ENCODE measurements at places on chromosomes 3 and 15. TPM values are rescaled to one million over a fixed set of nuclear protein-coding genes. Genes with fewer than 3 reads are reported as not detected.

- DNase-seq = no peak
- no peak overlapping the region for H3K27ac ChIP-seq
- H3K4me1 ChIP-seq = no peaks in the 10 kb centered on the region
Observed at GRCh38 chr3:36525115-36525801, 145.0 kb downstream of the STAC start.

- no peaks in the 10 kb centered on the region for H3K4me1 ChIP-seq
- H3K27ac ChIP-seq = no peak overlapping the region
- H3K36me3 ChIP-seq = no peaks in the 10 kb centered on the region
- no peak overlapping the region for H3K4me3 ChIP-seq
- no peak for DNase-seq
- no peaks in the 10 kb centered on the region for H3K27me3 ChIP-seq
Observed at GRCh38 chr3:177466074-177466473, 268.8 kb upstream of the TBL1XR1 start.

- DNase-seq = no peak
- H3K4me1 ChIP-seq = no peaks in the 10 kb centered on the region
- no peak overlapping the region for H3K27ac ChIP-seq
- H3K4me3 ChIP-seq = no peak overlapping the region
- no peaks in the 10 kb centered on the region for H3K27me3 ChIP-seq
Observed at GRCh38 chr3:20773320-20773984, 587.4 kb upstream of the SGO1 start.

- H3K27ac ChIP-seq = no peak overlapping the region
- no peaks in the 10 kb centered on the region for H3K4me1 ChIP-seq
- DNase-seq = no peak
- H3K4me3 ChIP-seq = no peak overlapping the region
Observed at GRCh38 chr15:51799282-51800252, 29.9 kb upstream of the TMOD3 start.

- H3K27me3 ChIP-seq = no peaks in the 10 kb centered on the region
- H3K27ac ChIP-seq = no peak overlapping the region
- no peaks in the 10 kb centered on the region for H3K36me3 ChIP-seq
- H3K4me3 ChIP-seq = no peak overlapping the region
- DNase-seq = no peak
Observed at GRCh38 chr3:19256313-19256712, 108.0 kb downstream of the KCNH8 start.

DNA sequence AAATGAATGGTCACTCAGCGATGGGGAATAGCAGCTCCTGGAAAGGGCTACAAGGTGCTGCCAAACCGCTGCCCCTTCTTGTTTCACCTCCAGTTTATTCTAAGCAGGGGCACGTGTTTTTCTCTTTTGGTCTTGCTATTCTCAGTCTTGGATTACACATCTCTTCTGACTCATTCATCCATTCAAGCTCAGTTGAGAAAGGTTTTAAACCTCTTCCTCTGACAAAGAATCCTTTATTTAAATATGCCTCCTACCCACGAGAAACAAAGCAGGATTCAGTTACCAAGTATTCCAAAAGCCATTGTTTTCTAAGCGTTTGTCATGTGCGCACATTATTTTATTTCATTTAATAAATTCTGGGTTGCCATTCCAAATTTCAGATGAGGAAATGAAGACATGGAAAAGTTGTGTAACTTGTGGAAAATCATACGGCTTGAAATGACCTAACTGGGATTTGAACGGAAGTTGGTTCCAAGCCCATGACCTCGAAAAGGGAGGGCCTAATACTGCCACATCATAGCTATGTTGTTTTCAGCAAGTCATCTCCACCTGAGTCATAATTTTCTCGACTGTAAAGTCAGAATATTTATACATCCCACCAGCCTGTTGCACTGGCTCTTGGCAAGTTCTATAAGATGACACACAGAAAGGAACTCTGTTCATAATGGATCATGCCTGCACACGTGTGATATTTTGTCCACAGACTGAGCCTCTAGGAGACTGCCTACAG lies 292.0 kb upstream of the SLCO3A1 start:
- no peak overlapping the region for H3K4me3 ChIP-seq
- H3K27ac ChIP-seq = peak overlapping the region; percentile 67
- peaks cover 8% of the 10 kb centered on the region for H3K4me1 ChIP-seq
- H3K27me3 ChIP-seq = no peaks in the 10 kb centered on the region

DNA sequence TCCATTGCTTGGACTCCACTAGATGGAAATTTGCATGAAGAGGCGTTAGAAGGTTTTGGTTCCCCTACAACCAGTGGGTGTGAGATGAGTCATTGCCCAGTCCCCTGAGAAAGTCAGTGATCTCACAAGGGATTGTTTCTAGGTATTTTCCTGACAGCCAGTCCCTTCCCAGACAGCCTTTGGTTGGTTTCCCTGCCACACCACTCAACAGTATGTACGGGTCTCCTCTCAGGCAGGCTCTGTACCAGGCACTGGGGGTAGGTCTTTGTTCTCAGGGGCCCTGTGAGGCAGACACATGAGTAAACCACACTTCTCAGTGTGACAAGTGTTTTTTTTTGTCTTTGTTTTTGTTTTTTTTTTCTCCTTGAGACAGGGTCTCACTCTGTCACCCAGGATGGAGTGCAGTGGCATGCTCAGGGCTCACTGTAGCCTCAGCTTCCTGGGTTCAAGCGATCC lies 4.0 kb downstream of the LAMP3 start:
- no peak for DNase-seq
- H3K27me3 ChIP-seq = no peaks in the 10 kb centered on the region
- H3K36me3 ChIP-seq = no peaks in the 10 kb centered on the region
- no peak overlapping the region for H3K4me3 ChIP-seq
- H3K4me1 ChIP-seq = no peaks in the 10 kb centered on the region
- H3K27ac ChIP-seq = no peak overlapping the region

DNA sequence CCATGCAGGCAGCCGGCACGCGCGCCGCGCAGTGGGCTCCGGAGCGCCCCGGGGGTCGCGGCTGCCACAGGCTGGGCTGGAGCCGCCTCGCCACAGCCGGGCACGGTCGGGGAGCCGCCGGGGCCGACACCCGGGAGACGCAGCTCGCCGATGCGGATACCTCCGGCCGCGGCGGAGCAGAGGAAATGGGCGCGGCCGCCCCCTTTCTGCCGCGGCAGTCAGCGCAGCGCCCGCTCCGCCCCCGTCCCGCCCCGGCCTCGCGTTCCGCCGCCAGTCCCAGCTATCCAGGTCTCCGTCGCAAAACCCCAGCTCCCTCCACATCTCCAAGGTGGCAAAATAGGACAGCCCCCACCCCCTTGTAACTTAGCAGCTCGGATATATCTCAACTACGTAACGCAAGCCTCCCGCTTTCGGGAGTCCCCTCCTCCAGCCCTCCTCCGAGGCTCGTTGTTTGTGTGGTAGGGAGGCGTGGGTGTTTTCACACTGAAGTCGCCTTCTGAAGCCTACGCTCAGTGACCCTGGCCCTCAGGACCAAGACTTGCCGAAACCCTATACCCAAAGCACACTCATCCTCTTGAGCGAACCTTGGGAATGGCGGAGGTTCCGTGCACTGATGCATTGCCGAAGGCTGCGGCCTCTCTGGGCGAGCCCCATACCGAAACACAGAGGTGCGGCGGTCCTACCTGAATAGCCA lies at the start of gene SH3BP5:
Gene SH3BP5, minus strand, starts transcription at position 182 of the 694 bp plus-strand sequence. Its CDS starts 178 bp downstream, at position 4.
- peaks cover 35% of the 10 kb centered on the region for H3K4me1 ChIP-seq
- DNase-seq = peak; percentile 79
- no peaks in the 10 kb centered on the region for H3K27me3 ChIP-seq
- H3K27ac ChIP-seq = peak within 1 kb of the TSS; percentile 77
- peak within 1 kb of the TSS; percentile 80 for H3K4me3 ChIP-seq

DNA sequence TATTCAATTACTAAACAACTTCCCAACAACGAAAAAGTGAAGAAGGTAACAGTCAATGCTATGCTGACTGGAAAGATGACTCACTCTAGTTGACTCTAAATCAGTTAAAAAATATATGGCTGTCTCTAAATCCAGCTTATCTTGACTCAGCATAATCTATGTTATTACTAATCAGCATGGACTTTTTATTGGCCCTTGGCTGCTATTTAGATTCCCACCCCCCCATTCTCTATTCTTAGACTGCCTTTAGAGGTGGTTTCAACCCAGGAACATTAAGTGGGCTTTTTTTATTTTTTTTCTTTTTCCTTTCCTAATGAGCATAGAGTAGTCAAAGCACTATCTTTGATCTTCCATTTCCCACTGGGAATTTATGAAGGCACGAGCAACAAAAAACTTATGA lies 1.9 kb downstream of the PCOLCE2 start:
- H3K27ac ChIP-seq = peak overlapping the region; percentile 92
- no peaks in the 10 kb centered on the region for H3K36me3 ChIP-seq
- H3K27me3 ChIP-seq = no peaks in the 10 kb centered on the region
- no peak for DNase-seq
- H3K4me1 ChIP-seq = no peaks in the 10 kb centered on the region

DNA sequence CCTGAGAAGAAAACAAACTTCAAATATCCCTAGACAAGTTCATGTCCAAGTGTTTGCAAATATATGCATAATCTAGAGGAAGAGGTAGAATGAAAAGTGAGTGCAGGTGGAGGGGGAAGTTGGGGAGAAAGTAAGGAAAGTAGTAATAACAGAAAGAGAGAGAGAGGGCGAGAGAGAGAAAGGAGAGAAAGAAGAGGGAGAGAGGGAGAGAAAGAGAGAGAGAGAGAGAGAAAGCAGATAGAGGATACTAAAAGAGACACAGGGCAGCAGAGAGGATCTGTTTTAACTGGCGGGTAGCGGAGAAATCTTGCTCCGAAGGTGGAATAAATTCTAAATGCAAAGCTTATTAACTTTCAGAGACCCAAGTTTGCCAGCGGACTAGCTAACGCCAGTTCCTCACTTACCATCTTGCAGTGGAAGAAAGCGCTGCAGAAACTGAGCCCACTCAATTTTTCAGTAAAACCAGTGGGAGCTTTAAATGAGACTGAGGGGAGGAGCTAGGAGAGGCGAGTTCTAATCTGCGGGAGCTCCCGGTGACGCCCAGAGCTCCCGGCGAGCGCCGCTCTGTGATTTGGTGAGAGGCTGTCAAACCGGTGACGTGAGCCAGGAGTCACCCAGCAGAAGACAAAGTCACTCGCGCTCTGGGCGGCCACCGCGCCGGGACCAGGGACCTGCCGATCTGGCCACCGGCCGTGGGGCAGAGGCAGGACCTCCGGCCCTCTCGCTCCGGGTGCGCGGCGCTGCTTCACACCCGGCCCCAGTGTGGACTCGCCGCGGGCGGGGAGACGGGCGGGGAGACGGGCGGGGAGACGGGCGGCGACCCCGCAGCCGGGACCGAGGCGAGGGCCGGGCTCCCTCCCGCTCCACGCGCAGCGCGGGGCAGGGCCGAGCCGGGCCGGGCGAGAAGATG lies at the start of gene GMNC:
Gene GMNC, minus strand, starts transcription at position 486 of the 910 bp plus-strand sequence. Its CDS starts 79 bp downstream, at position 407.
- no peaks in the 10 kb centered on the region for H3K36me3 ChIP-seq
- H3K27me3 ChIP-seq = no peaks in the 10 kb centered on the region
- peak within 1 kb of the TSS; percentile 83 for H3K27ac ChIP-seq
- no peaks in the 10 kb centered on the region for H3K4me1 ChIP-seq
- peak within 1 kb of the TSS; percentile 75 for H3K4me3 ChIP-seq

- peak overlapping the region; percentile 3 for H3K27ac ChIP-seq
- H3K4me1 ChIP-seq = peaks cover 67% of the 10 kb centered on the region
- H3K36me3 ChIP-seq = peaks cover 34% of the 10 kb centered on the region
- H3K27me3 ChIP-seq = no peaks in the 10 kb centered on the region
- DNase-seq = no peak
Observed at GRCh38 chr3:14458434-14459275, 56.2 kb downstream of the SLC6A6 start.

DNA sequence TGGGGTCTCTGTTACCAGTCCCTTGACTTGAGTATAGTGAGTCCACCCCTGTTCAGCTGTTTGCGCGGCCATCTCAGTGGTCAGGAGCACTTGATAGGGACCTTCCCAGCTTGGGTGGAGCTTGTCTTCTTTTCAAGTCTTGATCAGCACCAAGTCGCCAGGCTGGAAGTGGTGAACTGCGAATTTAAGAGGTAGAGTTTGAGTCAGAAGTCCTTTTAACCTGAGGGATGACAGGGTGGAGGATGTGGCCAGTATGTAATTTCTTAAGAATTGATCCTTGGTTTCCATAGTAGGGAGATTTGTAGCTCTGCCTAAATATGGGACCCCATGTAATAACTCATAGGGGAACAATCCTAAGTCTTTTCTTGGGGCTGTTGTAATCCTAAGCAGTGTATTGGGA lies 86.3 kb upstream of the XCR1 start:
- no peak overlapping the region for H3K27ac ChIP-seq
- no peaks in the 10 kb centered on the region for H3K27me3 ChIP-seq

- no peaks in the 10 kb centered on the region for H3K27me3 ChIP-seq
- H3K4me1 ChIP-seq = peaks cover 11% of the 10 kb centered on the region
- no peak for DNase-seq
- H3K27ac ChIP-seq = peak overlapping the region; percentile 92
Observed at GRCh38 chr15:48644467-48644826, 1.1 kb downstream of the FBN1 start.

DNA sequence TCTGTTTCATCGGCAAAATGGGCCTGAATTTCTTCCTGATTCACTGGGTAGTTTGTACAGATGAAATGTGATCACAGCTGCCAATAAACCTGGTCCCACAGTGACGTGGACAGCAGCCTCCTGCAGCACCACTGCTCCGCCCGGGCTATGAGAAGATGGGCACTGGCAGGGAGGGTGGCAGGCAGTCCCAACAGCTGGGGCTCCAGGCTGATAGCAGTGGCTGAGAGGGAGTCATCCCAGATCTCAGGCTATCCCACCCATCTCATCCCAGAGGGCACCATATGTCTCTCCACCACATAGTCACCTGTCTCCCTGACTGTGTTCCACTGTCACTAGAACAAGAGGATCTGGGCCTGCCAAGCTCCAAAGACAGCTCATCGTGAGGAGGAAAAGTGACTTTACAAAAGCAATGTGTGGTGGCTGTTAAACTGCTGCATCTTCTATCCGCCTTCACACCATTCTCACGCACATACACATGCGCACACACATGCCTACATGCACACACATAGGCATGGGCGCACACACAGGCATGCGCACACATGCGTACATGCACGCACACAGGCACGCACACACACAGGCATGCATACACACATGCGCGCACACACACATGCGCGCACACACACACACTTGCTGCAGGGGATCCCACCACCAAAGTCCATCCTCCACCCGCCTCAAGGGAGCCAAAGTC lies 46.2 kb downstream of the RGMA start:
- no peak for DNase-seq
- H3K4me3 ChIP-seq = no peak overlapping the region
- no peaks in the 10 kb centered on the region for H3K4me1 ChIP-seq
- H3K27ac ChIP-seq = no peak overlapping the region

DNA sequence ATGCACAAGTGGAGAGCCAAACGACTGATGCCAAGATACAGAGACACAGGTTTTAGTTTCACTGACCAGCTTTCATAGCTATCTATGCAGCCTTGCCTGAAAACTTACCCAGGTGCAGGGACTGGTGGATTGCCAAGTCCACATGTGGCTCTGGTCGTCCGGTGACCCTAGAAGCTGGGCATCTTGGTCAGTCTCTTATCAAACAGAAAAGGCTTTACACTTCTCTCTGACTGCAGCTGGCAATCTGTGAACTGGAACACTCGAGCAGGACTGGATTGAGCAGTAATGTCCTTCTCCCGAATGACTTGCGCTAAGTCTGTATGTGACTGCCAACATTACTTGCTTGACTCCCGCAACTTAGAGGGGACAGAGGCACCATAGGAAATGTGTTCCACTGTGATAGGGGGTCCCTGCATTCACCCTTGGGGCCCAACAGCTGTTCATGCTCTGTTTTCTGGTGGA lies 63.0 kb upstream of the SIAH2 start:
- no peaks in the 10 kb centered on the region for H3K36me3 ChIP-seq
- no peaks in the 10 kb centered on the region for H3K27me3 ChIP-seq
- H3K27ac ChIP-seq = no peak overlapping the region
- DNase-seq = no peak
- H3K4me1 ChIP-seq = peaks cover 6% of the 10 kb centered on the region

- no peaks in the 10 kb centered on the region for H3K4me1 ChIP-seq
- no peaks in the 10 kb centered on the region for H3K27me3 ChIP-seq
- no peak for DNase-seq
- no peaks in the 10 kb centered on the region for H3K36me3 ChIP-seq
Observed at GRCh38 chr3:150931745-150932144, 26.5 kb upstream of the MINDY4B start.

The KNL1 gene
- 0.51 TPM for total RNA-seq

The GOLGA6B gene
- not detected for total RNA-seq

The TMEM207 gene
- not detected for total RNA-seq

The PPCDC gene
- total RNA-seq = 10.6 TPM

The THPO gene
- total RNA-seq = not detected

Data from right atrium auricular region (tissue), 2 donors.